PC-9 (cell line): ENCODE measurements at places on chromosomes 7 and 10. TPM values are rescaled to one million over a fixed set of nuclear protein-coding genes. Genes with fewer than 3 reads are reported as not detected.
A peak's percentile ranks its signal among the peaks of the same experiment; 100 is the strongest.

GRCh38 chr10:48453451-48454301 lies 147.2 kb downstream of the MAPK8 start:
- H3K4me3 ChIP-seq: no peak overlapping the region
- H3K4me1 ChIP-seq: no peaks in the 10 kb centered on the region
- DNase-seq: no peak

GAD2 gene
- not detected in 2 replicates for total RNA-seq

- no peaks in the 10 kb centered on the region for H3K36me3 ChIP-seq
- no peak overlapping the region for H3K4me3 ChIP-seq
- H3K27ac ChIP-seq: no peak overlapping the region
- no peaks in the 10 kb centered on the region for H3K4me1 ChIP-seq
- H3K27me3 ChIP-seq: no peaks in the 10 kb centered on the region
Observed at GRCh38 chr10:95319239-95319638, 28.4 kb upstream of the PDLIM1 start.

FANK1 gene
- 21.4 and 24.7 TPM in 2 replicates for total RNA-seq

DNA sequence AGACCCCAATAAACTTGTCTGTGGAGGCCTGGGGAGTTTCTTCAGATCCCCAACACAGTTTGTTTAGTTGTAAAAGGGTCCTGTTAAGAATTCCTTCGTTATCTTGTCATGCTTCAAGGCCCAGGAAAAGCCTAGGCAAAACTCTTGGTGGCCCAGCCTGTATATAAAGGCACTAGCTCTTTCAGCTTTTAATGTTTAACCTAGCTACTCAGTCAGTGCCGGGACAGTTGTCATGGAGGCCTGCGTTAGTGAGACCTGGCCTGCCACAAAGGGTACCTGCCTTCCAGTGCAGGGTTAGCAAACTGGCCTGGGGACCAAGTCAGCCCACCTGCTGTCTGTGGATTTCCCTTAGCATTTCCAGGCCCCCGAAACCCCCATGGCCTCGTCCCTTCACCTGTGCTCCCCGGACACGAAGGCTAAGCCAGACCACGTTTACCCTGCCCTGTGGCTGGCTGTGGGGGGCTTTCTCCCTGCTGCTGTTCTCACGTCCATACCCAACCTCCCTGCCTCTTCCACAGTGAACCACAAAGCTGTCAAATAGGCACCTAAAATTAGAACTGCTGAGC lies 96.9 kb upstream of the PPP2R2D start:
- no peak overlapping the region for H3K4me3 ChIP-seq
- DNase-seq: no peak
- H3K4me1 ChIP-seq: no peaks in the 10 kb centered on the region
- no peak overlapping the region for H3K27ac ChIP-seq
- peaks cover 85% of the 10 kb centered on the region for H3K27me3 ChIP-seq
- H3K36me3 ChIP-seq: no peaks in the 10 kb centered on the region

DNA sequence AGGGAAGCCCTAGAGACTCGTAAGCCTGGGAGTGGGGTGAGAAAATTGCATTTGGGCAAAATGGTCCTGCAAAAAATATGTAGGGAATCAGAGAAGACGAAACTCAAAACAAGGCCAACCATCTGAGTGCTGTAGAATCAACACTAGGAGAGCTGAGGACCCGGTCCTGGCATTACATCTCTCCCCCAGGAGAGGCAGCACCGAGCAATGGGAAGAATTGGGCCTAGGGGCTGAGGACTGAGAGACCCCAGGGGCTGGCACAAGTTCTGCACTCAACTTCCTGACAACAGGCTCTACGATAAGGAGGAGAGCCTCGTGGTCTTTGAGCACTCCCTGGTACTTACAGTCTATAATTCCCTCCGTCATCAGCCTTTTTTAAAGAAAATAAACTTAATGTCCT lies 47.6 kb downstream of the BPGM start:
- no peaks in the 10 kb centered on the region for H3K36me3 ChIP-seq
- H3K27ac ChIP-seq: no peak overlapping the region
- DNase-seq: no peak
- H3K4me1 ChIP-seq: no peaks in the 10 kb centered on the region
- H3K27me3 ChIP-seq: no peaks in the 10 kb centered on the region
- H3K4me3 ChIP-seq: no peak overlapping the region

HMX3 gene
- not detected in 2 replicates for total RNA-seq

CNNM1 gene
- not detected in 2 replicates for total RNA-seq

DNA sequence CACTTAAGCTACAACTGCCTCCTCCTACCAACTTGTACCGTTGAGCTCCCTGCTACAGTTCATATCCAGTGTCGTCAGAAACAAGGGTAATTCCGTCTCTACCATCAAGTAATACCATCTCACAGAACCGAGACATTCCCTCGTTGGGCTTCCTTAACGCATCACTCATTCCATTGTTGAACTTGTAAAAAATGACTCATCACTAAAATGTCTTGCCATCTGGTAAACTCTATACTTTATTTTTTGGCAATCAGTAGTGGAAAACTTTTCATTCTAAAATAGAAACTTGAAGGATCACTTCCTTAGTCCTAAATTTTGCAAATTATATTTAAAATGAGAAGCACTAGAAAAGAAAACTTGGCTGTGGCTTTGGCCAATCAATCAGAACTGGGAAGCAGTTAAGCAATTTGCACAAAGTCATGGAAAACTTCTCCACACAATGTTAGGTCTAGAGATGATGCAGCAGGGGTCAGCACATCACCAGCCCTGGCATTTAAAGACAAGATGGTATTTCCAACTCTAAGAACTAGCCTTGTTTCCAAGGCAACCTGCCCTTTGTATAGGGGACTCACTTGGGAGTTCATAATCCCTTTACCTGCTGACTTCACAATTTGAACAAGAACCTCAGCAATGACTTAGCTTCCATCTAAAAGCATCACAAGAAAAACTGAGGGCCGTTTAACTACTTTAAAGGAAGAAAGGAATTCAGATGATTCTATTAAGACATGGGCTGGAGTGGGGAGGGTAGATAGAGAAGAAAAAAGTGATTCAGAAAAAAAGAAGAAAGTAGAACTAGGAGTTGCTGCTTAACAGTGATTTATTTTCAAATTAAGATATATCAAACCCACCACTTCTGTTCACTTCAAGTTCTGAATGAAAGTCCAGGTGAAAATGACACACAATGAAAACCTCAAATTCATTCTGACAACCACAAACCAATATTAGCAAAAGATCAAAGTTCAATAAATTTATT lies 288.1 kb downstream of the PARD3 start:
- H3K27me3 ChIP-seq: no peaks in the 10 kb centered on the region
- H3K27ac ChIP-seq: peak overlapping the region; percentile 36; the same call in 1 of the 2 replicates
- DNase-seq: peak; percentile 76
- no peak overlapping the region for H3K4me3 ChIP-seq
- H3K36me3 ChIP-seq: no peaks in the 10 kb centered on the region

- H3K4me1 ChIP-seq: peaks cover 11% of the 10 kb centered on the region
- no peaks in the 10 kb centered on the region for H3K36me3 ChIP-seq
- H3K4me3 ChIP-seq: no peak overlapping the region
- H3K27me3 ChIP-seq: no peaks in the 10 kb centered on the region
Observed at GRCh38 chr7:140160308-140160707, 16.5 kb downstream of the KDM7A start.

EEF1AKMT2 gene
- 16.4 and 18.4 TPM in 2 replicates for total RNA-seq

GRCh38 chr7:17307969-17308648 lies 9.7 kb downstream of the AHR start:
- H3K4me3 ChIP-seq: no peak overlapping the region
- DNase-seq: no peak
- H3K27ac ChIP-seq: no peak overlapping the region
- peaks cover 48% of the 10 kb centered on the region for H3K4me1 ChIP-seq

GRCh38 chr7:35253710-35254495 lies at the start of gene TBX20:
Gene TBX20, minus strand, starts transcription at chr7:35254100. Its CDS starts 480 bp downstream, at chr7:35253620.
- DNase-seq: no peak
- no peak within 1 kb of the TSS for H3K27ac ChIP-seq
- no peaks in the 10 kb centered on the region for H3K36me3 ChIP-seq
- H3K4me1 ChIP-seq: peaks cover 4% of the 10 kb centered on the region; the same call in 1 of the 2 replicates
- H3K27me3 ChIP-seq: no peaks in the 10 kb centered on the region

- H3K36me3 ChIP-seq: peaks cover 30% of the 10 kb centered on the region
- H3K27me3 ChIP-seq: no peaks in the 10 kb centered on the region
- no peak overlapping the region for H3K27ac ChIP-seq
- peak; percentile 47 for DNase-seq
- H3K4me1 ChIP-seq: no peaks in the 10 kb centered on the region
Observed at GRCh38 chr7:157250605-157251228, 86.1 kb upstream of the DNAJB6 start.

GRCh38 chr7:124649397-124650014 lies 116.1 kb downstream of the GPR37 start:
- H3K27ac ChIP-seq: no peak overlapping the region
- DNase-seq: no peak
- peak overlapping the region; percentile 35; the same call in 1 of the 2 replicates for H3K4me3 ChIP-seq
- H3K36me3 ChIP-seq: no peaks in the 10 kb centered on the region
- H3K4me1 ChIP-seq: no peaks in the 10 kb centered on the region
- no peaks in the 10 kb centered on the region for H3K27me3 ChIP-seq

PNLIPRP1 gene
- not detected in 2 replicates for total RNA-seq

DNA sequence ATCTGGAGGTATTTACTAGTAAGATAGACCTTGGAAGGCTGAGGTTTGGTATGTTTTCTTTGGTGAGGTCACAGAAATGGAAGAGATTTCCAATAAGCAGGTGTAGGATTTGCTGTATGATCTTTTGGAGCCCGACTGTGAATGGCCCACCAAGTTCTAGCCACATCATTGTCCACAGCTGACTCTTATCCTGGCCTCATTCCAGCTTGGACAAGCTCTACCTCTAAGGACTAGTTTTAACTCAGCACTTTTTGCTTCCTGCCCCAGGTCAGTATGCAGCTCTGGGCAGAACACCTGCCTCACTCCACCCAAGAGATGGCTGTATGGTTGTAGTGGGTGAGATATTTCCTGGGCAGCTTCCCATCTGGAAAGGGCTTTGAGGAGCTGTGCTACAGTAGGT lies 6.1 kb upstream of the CPA4 start:
- no peak overlapping the region for H3K4me3 ChIP-seq
- H3K36me3 ChIP-seq: no peaks in the 10 kb centered on the region
- H3K4me1 ChIP-seq: peaks cover 32% of the 10 kb centered on the region
- no peak for DNase-seq
- no peak overlapping the region for H3K27ac ChIP-seq

DNA sequence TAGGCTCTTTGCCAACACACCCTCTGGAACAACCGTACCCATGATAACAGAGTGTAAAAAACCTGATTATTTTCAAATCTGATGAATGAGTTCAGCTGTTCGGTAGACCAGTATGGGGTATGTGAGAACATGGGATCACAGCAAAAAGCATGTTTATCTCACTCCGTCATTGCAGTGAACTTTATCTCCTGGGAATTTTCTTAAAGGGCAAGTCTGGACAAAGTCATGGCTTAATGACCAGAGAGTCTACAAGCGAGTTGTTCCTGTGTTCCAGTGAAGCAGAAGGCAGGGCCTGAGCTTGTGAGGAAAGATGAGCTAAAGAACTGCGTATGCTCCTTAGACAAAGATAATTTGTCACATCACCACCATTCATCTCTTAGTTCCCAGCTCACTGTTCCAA lies 219.7 kb downstream of the TRIL start:
- no peak overlapping the region for H3K27ac ChIP-seq
- no peak for DNase-seq
- H3K4me1 ChIP-seq: no peaks in the 10 kb centered on the region
- no peaks in the 10 kb centered on the region for H3K27me3 ChIP-seq

TAS2R41 gene
- total RNA-seq: not detected in 2 replicates

GRCh38 chr7:24566274-24566673 lies 7.0 kb upstream of the PALS2 start:
- no peaks in the 10 kb centered on the region for H3K36me3 ChIP-seq
- H3K27me3 ChIP-seq: no peaks in the 10 kb centered on the region
- no peak for DNase-seq
- H3K27ac ChIP-seq: no peak overlapping the region
- no peaks in the 10 kb centered on the region for H3K4me1 ChIP-seq

SLC18A3 gene
- total RNA-seq: not detected in 2 replicates

- no peaks in the 10 kb centered on the region for H3K27me3 ChIP-seq
- H3K4me3 ChIP-seq: no peak overlapping the region
- no peak for DNase-seq
- H3K27ac ChIP-seq: no peak overlapping the region
Observed at GRCh38 chr10:66941491-66941890, 15.7 kb downstream of the LRRTM3 start.

GRCh38 chr7:22895828-22896165 lies 73.1 kb upstream of the TOMM7 start:
- no peak for DNase-seq
- no peaks in the 10 kb centered on the region for H3K27me3 ChIP-seq
- no peak overlapping the region for H3K27ac ChIP-seq
- no peaks in the 10 kb centered on the region for H3K4me1 ChIP-seq
